ENCODE measurements at places on chromosomes 1 and 21.

GRCh38 chr1:167808104-167808503, 86.3 kb downstream of the MPZL1 start:
- DNase-seq = no peak

DNA sequence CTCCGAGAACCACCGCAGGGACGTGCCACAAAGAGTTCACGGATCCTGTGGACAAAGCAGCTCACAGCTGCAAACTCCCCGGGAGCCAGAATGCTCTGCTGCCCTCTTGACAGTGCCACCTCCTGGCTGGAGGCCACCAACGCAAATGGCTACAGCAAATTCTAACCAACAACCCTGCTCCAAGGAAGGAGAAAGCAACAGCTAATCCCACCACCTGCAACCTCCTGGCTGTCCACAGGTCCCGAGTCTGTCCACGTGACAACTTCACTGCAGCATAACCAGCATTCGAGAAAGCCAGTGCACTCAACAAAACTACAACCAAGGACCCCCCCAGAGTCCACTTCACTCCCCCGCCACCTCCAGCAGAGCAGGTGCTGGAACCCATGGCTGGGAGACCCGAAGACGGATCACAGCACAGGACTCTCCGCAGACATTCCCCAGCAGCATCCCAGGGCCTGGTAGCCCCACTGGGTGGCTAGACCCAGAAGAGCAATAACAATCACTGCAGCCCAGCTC, 17.3 kb downstream of the POFUT2 start:
- no peak for DNase-seq

GRCh38 chr1:150021191-150021694, 10.7 kb upstream of the OTUD7B start:
- no peak for DNase-seq

- no peak for DNase-seq
These were observed 10.3 kb downstream of the NBL1 start for GRCh38 chr1:19654386-19654785.

- peak; percentile 48 for DNase-seq
These were observed 8.1 kb upstream of the TMEM183A start for GRCh38 chr1:202998836-202999750.

DNA sequence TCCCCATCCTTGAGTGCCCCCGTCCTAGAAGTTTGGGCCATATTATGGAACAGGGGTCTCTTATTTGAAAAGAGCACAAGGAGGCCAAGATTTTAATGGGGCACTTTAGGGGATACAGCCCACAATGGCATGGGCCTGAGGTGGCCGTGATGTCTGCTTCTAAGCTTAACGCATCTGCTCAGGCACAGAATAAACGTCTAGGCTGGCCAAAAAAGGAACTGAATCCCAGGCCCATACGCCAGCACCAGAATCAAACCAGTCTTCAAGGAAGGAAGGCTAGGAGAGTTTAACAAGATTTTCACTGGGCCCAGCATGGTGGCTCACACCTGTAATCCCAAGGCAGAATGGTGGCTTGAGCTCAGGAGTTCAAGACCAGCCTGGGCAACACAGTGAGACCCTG, 9.2 kb upstream of the SARS1 start:
- no peak for DNase-seq

- DNase-seq = no peak
These were observed 5.9 kb upstream of the TNFSF4 start for GRCh38 chr1:173212952-173213491.

- no peak for DNase-seq
These were observed 8.4 kb upstream of the USP33 start for GRCh38 chr1:77768006-77768405.

- no peak for DNase-seq
These were observed 267.9 kb downstream of the HHAT start for GRCh38 chr1:210596641-210597040.

DNA sequence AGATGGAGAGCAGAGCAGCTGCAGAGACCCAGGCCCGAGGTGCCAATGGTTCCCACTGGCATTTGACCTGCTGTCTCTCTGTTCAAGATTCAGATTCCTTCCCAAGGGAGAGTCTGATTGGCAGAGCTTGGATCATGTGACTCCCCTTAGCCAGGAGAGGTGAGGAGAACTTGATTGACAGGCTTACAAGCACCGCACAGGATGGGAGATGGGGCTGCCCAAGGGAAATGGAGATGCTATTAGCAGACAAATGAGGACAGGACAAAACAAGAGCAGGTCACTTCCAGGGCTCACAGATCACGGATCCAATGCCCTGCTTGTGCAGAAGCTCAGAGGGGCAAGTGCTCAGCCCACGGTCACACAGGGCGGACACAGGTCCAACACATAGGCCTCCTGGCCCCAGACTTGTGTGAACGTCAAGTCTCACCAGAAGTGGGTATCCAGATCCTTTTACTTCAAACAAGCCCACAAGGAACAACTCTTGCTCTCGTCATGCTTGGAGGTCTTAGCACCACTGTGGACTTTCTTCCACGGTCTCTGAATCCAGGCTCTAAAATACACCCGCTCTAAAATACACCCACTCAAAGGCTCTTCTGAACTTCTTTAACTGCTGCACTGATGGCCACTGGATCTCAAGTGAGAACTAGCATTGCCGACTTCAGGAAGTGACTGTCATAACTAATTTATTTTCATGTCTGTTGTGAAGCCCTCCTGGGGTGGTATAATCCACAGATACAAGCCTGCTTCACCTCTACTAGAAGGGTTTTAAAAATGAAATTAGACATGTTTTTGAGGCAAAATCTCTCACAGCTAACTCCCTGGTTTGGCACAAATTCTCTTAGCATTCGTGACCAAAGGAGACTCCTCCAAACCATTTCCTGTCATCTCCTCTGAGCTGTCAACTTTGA, 274.9 kb downstream of the RRAGC start:
- DNase-seq = no peak

- DNase-seq = no peak
These were observed 878.5 kb downstream of the USP25 start for GRCh38 chr21:16608209-16608830.

DNA sequence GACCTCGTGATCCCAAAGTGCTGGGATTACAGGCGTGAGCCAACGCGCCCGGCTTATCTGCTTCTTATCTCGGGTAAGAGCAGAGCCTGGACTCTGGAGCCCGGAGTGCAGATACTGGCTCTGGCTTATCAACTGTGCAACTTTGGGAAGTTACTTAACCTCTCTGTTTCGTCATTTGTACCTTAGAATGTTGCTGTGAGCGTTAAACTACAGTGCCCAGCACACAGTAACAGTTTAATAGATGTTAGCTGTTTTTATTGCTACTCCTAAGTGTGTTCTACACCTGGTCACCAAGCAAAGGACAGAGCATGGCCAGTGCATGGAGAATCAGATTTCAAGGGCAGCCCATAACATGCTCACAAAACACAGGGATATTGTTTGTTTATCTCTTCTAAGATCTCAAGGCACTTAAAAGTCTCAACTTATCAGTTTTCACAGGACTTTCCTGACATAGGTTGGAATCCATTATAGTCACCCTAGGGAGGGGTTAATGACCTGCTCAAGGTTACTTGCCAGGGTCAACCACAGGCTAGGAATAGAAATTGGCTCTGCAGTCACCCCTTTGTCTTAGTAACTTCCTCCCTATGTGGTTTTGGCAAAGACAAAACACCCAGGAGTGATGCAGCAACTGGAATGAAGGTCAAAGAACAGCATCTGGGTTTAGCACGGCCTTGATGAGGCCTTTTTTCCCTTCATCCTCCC, 22.5 kb upstream of the SRP9 start:
- DNase-seq = no peak

- DNase-seq = peak; percentile 60
These were observed 6.6 kb downstream of the LIN28A start for GRCh38 chr1:26417111-26417759.

GRCh38 chr1:68826836-68827235, 330.0 kb upstream of the DEPDC1 start:
- no peak for DNase-seq

GRCh38 chr1:226121587-226122400, 59.3 kb downstream of the H3-3A start:
- DNase-seq = peak; percentile 91

GRCh38 chr21:35216996-35217395, 167.9 kb upstream of the RUNX1 start:
- DNase-seq = no peak

DNA sequence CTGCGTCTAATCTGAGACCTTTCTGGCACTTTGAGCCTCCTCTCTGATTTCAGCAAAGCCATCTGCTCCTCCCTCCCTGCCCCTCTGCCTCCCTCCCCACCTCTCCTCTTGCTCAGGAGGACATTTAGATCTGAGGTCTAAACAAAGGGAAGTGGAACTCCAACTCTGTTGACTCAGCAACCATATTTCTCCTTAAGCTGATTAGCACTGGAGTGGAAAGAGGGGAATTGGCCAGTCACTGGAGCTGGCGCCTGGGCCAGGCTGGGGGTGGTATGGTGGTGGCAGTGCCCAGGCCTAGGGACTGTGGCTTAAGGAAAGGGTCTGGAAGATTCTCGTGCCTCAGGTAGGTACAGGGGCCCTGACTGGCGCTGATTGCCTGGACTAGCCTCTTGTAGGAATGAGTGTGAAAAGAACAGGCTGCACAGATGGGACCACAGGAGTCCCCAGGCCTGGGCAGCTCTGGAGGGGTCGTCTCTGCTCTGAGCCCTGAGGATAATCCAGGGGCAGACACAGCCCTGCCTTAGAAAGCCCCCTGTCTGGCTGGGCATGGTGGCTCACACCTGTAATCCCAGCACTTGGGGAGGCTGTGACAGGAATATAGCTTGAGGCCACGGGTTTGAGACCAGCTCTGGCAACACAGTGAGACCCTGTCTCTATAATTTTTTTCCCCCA, 11.9 kb downstream of the SH2D2A start:
- no peak for DNase-seq

GRCh38 chr1:193539731-193540459, 353.5 kb upstream of the B3GALT2 start:
- no peak for DNase-seq

DNA sequence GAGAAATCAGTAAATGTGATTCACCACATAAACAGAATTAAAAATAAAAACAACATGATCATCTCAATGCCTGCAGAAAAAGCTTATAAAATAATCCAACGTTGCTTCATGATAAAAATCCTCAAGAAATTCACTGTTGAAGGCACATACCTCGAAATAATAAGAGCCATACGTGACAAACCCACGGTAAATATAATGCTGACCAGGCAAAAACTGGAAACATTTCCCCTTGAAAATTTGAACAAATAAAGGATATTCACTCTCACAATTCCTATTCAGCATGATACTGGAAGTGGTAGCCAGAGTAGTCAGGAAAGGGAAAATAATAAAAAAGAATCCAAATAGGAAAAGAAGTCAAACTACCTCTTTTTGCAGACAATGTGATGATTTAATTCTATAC, 148.8 kb downstream of the BRINP3 start:
- DNase-seq = no peak

DNA sequence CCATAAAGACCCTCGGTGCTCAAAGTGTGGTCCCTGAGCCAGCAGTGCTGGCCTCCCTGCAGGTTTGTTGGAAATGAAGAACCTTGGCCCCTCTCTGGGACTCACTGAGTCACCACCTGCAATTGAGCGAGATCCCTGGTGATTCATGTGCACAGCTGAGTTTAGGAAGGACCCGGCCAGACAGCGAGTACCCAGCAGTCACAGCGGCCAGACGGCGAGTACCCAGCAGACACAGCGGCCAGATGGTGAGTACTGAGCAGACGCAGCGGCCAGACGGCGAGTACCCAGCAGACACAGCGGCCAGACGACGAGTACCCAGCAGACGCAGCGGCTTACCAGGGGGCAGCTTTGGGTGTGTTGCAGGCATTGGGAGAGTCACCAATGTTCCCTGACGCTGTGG, 123.8 kb downstream of the PRDM16 start:
- no peak for DNase-seq

GRCh38 chr1:188402986-188403385, 1574.2 kb downstream of the PLA2G4A start:
- no peak for DNase-seq

DNA sequence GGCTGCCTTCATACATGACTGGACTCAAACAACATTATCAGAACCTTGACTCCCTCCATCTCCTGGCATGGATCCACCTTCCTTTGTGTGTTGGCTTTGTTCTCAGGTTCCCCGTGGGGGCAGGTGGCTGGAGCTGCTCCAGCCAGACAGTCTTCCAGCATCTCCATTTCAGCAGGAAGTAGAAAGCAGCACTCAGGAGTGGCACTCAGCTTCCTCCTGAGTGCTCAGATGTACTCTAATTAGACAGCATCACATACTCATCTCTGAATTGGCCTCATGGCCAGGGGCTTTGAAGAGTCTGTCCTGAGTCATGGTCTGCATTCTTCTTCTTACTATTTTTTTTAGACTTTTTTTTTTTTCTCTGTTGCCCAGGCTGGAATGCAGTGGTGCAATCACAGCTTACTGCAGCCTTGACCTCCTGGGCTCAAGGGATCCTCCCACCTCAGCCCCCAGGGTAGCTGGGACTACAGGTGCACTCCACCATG, 27.9 kb downstream of the OVAAL start:
- peak; percentile 96 for DNase-seq

DNA sequence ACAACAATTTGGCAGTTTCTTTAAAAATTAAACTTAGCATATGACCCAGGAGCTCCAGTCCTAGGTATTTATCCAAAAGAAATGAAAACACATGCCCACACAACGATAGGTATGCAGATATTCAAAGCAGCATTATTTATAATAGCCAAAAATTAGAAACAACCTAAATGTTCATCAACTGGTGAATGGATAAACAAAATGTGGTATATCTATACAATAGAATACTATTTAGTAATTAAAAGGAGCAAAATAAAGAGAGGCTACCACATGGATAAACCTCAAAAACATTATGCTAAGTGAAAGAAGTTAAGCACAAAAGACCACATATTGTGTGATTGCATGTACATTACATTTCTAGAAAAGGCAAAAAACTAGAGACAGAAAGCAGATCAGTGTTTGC, 51.3 kb downstream of the ROR1 start:
- DNase-seq = no peak

DNA sequence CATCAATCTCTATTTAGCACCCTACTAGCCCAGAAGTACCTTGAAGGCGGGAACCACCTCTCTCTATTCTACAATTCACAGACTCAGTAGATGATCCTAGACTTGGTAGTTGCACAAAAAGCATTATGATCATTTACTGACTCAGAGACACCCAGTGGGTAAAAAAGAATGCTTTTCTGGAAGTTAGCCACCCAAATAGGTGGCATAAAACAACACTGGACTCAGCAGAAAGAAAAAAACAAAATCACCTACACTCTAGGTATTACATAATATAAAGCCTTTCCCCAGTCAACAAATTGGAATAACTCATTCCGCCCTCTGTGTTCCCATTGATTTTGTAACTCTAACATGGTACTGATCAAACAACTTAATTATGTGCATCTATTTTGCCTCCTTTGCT, 126.3 kb downstream of the PTPN14 start:
- DNase-seq = no peak

DNA sequence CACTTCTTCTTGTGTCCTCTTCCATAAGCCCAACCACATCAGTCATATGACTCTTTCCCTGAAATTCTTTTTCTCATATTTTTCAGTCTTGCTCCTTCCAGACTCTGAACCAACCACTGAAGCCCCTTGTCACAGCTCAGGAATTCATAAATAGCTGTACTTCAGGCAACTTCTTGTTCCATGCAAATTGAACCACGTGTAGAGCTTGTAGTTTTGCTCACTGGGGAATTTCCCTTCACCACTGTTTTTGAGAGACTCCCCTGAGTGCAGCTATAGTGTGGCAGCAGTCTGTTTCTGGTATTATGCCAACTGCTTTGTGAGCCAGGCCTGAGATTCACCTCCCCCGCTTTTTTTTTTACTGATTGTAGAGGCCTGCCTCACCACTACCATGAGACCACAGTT, 150.3 kb upstream of the SPAG17 start:
- peak; percentile 6 for DNase-seq
